ENCODE measurements at places on chromosomes 16 and 17. TPM values are rescaled to one million over a fixed set of nuclear protein-coding genes. Genes with fewer than 3 reads are reported as not detected.

ARHGDIG gene
- polyA plus RNA-seq: not detected

TMEM132E gene
- polyA plus RNA-seq: not detected

NLK gene
- 12.8 TPM for polyA plus RNA-seq

HEATR9 gene
- not detected for polyA plus RNA-seq

SEPTIN12 gene
- polyA plus RNA-seq: not detected

NTHL1 gene
- 10.9 TPM for polyA plus RNA-seq

LPO gene
- polyA plus RNA-seq: not detected

NACA2 gene
- polyA plus RNA-seq: not detected

SDR42E2 gene
- polyA plus RNA-seq: not detected

KRTAP4-1 gene
- polyA plus RNA-seq: not detected

NDUFAB1 gene
- polyA plus RNA-seq: 112 TPM

CFAP119 gene
- polyA plus RNA-seq: 2.3 TPM

CRHR1 gene
- not detected for polyA plus RNA-seq

HAP1 gene
- polyA plus RNA-seq: 0.95 TPM

NLGN2 gene
- polyA plus RNA-seq: 4.8 TPM

TUFM gene
- 104 TPM for polyA plus RNA-seq

CCL4 gene
- 0.21 TPM for polyA plus RNA-seq

PRM3 gene
- not detected for polyA plus RNA-seq

ZACN gene
- not detected for polyA plus RNA-seq

RFNG gene
- 13.6 TPM for polyA plus RNA-seq

CLDN9 gene
- polyA plus RNA-seq: not detected
